Fibroblast of mammary gland (primary cell): ENCODE measurements at places on chromosomes 7 and 10.

- peak; percentile 47 for DNase-seq
Measured at GRCh38 chr10:95850791-95851190, 57.0 kb upstream of the CC2D2B start.

- no peak for DNase-seq
Measured at GRCh38 chr10:29785701-29786100, 150.9 kb upstream of the SVIL start.

DNA sequence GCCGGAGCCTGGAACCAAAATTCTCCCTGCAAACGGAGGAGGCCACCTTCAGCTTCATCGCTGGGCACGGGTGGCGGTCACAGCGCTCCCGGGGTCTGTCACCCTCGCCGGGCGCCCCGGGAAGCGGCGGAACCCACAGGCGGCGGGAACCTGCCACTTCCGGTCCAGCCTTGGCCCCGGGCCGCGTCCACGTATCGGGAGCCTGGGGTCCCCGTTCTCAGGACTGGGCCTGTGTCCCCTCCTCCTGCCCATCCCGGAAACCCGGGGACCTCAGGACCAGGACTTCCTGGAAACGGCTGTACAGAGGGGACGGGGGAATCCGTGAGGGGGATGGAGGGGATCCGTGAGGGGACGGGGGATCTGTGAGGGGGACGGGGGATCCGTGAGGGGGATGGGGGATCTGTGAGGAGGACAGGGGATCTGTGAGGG is 25.4 kb downstream of the PDGFA start:
- no peak for DNase-seq

DNA sequence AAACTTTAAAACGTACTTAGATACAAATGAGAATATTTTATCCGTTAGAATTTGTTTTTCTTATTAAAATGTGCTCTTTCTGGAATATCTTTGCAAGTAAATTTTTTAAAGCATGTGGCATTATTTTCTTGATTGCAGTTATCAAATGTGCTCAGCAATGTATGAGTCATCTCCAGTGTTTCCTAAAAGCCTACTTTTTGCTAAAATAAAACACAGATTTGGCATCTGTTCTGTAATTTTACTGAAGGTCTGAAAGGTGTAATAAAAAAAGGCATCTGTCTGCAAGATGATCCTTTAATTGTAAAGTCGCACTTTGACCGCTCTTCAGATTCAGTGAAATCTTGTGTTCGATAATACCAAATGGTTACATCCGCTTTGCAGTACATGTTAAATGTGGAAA is 3.4 kb downstream of the GNAT3 start:
- DNase-seq, result peak; percentile 49

DNA sequence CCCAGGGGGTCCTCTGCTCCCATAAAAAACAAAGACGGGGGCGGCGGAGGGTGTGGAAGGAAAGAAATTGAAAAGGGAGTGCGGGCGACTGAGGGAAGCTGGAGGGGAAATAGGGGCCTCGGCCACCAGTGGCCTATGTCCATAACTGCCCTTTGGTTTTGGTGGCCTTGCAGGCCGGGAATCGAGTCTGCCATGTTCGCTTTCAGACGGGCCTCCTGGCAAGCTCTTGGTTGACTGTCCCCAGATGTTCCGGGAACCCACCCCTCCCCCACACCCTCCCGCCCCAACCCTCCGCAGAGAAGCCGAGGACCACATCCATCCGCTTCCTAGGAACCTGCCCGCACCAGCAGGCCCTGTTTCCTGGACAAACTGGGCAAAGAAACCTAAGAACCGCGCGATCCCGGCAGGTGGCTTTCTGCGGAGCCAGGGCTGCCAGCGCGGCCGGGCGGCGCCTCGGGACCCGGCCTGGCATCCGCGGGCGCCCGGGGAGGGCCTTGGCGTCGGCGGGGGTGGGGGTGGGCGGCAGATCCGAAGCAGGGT is 20.0 kb upstream of the GATA3 start:
- no peak for DNase-seq

DNA sequence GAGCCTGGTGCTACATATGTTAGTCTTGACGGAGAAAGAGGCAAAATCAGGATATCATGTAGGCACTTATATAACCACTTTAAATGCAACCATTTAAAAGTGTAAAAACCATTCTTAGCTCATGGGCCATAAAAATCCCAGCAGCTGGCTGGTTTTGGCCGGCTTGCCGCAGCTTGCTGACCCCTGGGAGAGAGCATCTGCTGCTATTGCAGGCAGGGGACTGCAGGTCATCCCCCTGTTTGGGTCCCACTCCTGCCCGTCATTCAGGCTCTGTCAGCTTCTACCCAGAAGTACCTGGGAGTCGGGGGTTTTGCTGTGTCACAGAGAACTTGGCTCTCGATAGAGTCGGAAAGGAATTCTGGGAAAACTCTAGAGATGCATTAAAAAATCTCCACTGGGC is 187.4 kb downstream of the CUX1 start:
- DNase-seq, result no peak

DNA sequence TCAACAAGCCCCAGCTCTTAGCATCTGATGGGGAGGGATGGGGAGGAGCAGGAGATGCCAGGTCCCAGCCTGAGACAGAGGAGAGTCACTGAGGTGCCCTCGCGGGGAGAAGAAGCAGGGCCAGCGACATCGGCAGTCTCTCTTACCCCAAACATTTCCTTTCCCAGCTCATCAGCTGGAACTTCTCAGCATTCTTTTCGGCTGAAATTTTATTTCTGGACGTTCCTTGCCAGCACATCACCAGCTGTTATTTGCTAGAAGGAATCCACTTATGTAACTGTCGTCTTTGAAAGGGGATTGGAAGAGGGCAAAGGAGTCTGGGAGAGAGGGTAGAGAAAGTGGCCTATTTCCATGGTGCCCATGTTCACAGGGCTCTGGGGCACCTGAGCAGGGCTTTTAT is 101.0 kb upstream of the SHH start:
- no peak for DNase-seq

DNA sequence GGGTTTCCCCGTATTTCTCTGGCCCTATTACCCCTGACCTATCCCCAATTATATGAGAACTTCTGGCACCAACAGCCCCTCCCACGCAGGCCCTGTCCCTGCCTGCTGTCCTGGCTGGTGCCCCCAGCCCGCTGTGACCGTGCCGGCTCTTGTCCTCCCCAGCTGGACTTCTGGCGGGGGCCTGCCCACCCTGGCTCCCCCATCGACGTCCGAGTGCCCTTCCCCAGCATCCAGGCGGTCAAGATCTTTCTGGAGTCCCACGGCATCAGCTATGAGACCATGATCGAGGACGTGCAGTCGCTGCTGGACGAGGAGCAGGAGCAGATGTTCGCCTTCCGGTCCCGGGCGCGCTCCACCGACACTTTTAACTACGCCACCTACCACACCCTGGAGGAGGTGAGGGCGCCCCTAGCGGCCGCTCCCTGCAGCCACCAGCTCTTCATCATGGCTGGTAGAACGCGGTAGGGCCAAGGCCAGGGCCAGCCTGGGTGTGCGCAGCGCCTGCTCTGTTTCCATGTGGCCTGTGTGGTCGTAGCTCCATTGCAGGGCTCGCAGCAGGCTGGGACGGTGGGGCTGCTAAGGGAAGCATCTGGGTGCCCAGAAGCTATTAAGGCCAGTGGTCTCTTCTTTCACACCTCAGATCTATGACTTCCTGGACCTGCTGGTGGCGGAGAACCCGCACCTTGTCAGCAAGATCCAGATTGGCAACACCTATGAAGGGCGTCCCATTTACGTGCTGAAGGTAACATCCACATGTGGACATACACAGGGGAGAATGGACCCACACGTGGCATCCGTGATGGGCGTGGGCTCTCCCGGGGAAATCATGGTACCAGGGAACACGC is 1.4 kb downstream of the CPA1 start:
- DNase-seq, result no peak

GRCh38 chr7:146528581-146528980 is 412.0 kb downstream of the CNTNAP2 start:
- no peak for DNase-seq

GRCh38 chr10:102118867-102119266 is 1.3 kb downstream of the LDB1 start:
- DNase-seq, result peak; percentile 33

GRCh38 chr10:12637649-12638048 is 288.3 kb downstream of the CAMK1D start:
- DNase-seq, result no peak

- DNase-seq, result peak; percentile 23
Measured at GRCh38 chr10:119517235-119518141, 25.0 kb downstream of the RGS10 start.

DNA sequence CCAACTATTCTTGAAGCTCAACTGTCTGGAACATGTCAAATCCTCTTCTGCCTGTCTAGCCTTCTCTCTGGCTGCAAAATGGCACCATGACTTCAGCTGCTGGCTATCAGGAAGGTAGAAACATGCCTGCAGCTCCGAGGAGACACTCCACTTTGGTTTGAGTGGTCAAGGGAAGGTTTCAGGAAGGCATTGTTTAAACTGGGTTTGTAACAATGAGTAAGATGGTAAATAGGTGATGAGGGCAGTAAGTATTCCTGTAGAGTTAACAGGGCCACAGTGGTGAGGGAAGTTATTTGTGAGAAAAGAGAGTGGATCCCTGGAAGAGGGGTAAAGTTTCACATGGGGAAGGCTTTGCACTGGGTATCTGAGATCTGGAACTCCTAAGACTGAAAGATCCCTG is 231.5 kb downstream of the ABCA13 start:
- no peak for DNase-seq

GRCh38 chr7:46009211-46009610 is 88.1 kb upstream of the IGFBP3 start:
- DNase-seq, result no peak

GRCh38 chr7:151176401-151176800 is 8.9 kb upstream of the GBX1 start:
- DNase-seq, result no peak

GRCh38 chr10:103555325-103555649 is 61.8 kb downstream of the NEURL1 start:
- no peak for DNase-seq
